ENCODE measurements at places on chromosomes 2 and 18.

DNA sequence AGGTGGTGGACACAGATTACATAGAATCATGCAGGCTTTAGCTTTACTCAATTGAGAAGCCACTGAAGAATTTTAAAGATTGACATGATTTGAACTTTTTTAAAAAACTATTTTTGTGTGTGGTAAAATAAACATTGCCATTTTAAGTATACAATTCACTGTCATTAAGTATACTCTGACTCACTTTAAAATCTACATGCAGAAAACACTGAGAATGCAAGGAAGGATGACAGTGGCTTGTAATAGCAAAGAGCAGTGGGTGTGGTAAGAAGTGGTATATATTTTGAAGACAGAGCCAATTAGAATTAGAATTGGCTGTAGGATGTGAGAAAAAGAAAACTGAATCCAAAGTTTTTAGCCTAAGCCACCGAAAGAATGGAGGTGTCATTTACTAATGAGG, 14.9 kb downstream of the TRMT61B start:
- no peak for DNase-seq

- DNase-seq = no peak
These were observed 88.0 kb downstream of the SOCS6 start for GRCh38 chr18:70376914-70377258.

DNA sequence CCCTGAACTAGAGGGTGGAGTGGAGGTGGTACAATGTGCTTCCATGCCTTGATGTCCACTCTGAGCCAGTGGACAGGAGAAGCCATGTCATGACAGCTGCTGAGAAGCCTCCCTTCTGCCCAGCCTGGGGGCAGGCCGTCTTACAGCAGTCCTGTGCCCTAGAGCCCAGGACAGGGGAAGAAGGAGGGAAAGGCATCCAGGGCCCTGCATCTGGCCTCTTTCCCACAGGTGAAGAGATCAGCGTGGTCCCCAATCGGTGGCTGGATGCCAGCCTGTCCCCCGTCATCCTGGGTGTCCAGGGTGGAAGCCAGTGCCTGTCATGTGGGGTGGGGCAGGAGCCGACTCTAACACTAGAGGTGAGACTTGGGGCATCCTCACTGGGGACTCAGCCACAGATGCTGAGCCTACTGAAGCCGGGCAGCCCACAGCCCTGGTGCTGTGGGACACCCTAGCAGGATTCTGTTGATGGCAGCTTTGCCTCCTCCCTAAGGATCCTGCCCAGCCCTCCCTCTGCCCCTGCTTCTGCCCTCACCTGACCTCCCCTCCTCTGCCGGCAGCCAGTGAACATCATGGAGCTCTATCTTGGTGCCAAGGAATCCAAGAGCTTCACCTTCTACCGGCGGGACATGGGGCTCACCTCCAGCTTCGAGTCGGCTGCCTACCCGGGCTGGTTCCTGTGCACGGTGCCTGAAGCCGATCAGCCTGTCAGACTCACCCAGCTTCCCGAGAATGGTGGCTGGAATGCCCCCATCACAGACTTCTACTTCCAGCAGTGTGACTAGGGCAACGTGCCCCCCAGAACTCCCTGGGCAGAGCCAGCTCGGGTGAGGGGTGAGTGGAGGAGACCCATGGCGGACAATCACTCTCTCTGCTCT, 3.1 kb downstream of the IL36RN start:
- no peak for DNase-seq

DNA sequence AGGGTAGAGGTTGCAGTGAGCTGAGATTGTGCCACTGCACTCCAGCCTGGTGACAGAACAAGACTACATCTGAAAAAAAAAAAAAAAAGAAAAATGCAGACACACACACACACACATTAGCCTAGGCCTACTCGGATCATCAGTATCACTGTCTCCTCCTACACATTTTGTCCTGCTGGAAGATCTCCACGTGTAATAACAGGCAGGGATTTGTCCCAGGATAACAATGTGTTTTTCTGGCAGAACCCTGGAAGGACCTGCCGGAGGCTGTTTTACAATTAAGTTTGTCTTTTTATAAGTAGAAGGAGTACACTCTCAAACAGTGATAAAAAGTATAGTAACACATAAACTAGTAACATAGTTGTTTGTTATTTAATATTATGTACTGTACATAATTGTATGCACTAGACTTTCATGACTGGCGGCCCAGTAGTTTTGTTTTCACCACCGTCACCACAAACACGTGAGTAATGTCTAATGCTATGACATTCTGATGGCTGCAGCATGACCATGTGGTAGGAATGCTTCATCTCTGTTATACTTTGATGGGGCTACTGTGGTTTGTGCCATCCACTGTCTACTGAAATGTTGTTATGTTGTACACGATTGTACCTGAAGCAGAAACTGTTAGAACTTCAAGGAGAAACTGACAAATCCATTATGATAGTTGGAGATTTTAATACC, 130.6 kb downstream of the ATP9B start:
- no peak for DNase-seq

GRCh38 chr2:13006426-13006825, 289.7 kb downstream of the TRIB2 start:
- DNase-seq = no peak

- DNase-seq = no peak
These were observed 205.4 kb downstream of the ZNF407 start for GRCh38 chr18:74803117-74803516.

DNA sequence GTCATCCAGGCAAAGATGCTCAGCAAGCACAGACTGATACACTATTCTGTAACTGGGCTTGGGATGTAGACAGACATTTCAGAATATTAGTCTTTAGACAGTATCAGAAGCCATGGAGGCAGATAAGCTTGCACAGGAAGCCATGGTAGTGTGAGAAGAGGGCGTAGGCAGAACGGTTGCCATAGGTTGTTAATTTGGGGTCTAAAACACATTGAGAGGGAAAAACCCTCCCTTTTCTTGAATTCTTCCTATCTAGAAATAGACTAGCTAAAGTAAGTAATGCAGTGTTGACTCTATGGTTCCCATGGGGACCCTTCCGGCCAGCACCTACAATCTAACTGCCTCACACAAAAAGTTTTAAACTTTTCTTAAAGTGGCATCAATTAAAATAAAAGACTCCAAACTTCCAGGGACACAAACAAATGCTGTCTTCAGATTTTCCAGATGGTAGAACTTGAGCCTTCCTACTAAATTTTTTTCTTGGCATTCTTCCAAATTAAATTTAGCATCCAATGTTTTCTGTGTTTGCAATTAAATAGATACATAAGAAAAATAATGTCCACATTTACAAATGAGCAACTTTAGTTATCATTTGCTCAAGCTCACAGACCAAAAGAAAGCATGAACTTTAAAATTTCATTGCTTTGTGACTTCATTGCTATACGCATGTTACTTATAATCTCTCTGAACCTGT, 1.9 kb downstream of the PRKRA start:
- peak; percentile 20 for DNase-seq

GRCh38 chr2:186058614-186059013, 320.0 kb downstream of the FSIP2 start:
- DNase-seq = no peak

GRCh38 chr2:14635391-14635871, 2.9 kb downstream of the LRATD1 start:
- no peak for DNase-seq

GRCh38 chr2:223582001-223582400, 20.2 kb downstream of the SCG2 start:
- DNase-seq = no peak

DNA sequence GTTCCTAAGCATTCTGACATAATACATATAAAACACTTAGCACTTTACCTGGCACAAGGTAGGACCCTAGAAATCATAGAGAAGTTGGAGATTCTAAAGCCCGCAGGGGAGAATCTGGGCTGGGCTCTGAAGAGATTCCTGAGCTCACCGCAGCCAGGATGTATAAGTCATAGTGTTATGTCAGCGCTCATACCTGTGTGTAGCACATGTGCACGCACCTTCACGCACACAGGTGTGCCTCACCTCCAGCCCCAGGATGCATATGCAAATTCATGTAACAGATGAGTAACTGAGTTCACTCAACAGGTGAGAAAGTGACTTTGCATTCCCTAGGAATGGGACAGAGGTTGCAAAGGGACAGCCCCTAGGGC, 7.9 kb upstream of the SDC1 start:
- no peak for DNase-seq

GRCh38 chr18:27695052-27695451, 481.9 kb downstream of the CDH2 start:
- DNase-seq = no peak

DNA sequence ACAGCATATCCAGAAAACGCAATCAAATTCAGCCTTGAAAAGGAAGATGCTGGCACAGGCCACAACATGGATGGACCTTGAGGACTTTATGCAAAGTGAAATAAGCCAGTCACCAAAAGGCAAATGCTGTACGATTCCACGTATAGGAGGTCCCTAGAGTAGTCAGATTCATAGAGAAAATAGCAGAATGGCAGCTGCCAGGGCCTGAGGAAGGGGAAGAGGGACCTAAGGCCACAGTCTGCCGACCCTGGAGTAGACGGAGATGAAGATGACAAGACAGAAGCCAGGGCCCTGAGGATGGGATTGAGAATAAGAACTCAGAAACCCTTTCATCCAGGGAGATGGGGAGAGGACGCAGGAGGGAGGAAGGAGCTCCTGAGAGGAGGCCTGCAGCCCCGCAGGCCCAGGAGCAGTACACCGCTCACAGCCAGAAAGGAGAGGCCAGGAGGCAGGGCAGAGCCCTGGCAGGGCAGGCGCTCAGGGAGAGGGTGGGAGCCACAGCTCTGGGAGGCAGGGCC, 8.1 kb upstream of the MTERF4 start:
- DNase-seq = no peak

DNA sequence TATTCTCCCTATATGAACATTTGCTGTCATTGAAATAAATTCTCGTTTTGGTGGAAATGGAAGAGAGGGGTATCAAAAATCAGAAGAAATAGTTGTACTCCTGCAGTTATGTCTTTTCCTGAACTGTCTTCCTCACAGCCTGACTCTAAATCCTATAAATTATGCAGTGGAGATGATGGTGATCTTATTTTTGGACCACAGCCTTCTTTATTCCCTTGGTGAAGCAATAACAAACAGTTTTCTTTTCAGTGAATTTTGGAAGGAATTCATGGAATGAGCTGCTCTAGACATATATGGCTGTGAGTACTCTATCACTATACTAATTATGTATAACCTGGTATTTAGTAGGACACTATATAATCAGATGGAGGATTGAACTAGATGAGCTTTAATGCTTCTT, 1.7 kb upstream of the SLC25A12 start:
- DNase-seq = no peak

DNA sequence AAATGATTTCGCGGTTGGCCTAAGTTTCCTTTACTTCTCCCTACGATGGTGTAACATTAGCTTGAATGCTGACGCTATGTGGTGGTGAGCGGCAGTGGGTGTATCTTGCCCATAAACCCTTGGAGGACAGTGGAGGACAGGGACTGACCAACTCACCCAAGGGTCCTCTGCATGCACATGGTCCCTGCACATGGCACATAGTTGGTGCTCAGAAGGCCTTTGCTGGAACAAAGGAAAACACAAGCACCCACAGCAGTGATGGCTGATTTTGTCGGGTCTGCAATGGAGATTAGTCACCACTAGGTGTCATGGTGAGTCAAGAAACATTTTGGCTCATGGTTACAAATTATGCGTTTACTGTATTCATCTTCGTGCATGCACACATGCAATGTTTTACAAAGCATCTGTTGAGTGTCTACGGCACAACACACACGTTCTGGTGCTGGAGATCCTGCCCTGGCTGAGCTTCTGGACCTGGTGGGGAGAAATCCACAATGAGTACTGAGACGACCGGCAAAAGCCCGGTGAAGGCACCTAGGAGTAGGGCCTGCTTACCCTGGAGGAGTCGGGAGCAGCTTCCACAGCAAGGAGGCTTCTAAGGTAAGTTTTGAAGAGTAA, 44.0 kb downstream of the PDCL3 start:
- DNase-seq = peak; percentile 10

- DNase-seq = no peak
These were observed 102.7 kb downstream of the CALCRL start for GRCh38 chr2:187345338-187345737.

DNA sequence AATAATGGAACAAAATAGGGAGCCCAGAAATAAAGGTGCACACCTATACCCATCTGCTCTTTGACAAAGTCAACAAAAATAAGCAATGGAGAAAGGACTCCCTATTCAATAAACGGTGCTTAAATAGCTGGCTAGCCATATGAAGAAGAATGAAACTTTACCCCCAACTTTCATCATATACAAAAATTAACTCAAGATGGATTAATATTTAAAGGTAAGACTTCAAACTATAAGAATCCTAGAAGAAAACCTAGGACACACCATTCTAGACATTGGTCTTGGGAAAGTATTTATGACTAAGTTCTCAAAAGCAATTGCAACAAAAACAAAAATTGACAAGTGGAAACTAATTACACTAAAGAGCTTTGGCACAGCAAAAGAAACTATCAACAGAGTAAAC, 139.1 kb downstream of the DNAH7 start:
- no peak for DNase-seq

- no peak for DNase-seq
These were observed 1103.2 kb upstream of the ZEB2 start for GRCh38 chr2:145623136-145623535.

- DNase-seq = no peak
These were observed 254.7 kb upstream of the FANCL start for GRCh38 chr2:58495806-58496205.

DNA sequence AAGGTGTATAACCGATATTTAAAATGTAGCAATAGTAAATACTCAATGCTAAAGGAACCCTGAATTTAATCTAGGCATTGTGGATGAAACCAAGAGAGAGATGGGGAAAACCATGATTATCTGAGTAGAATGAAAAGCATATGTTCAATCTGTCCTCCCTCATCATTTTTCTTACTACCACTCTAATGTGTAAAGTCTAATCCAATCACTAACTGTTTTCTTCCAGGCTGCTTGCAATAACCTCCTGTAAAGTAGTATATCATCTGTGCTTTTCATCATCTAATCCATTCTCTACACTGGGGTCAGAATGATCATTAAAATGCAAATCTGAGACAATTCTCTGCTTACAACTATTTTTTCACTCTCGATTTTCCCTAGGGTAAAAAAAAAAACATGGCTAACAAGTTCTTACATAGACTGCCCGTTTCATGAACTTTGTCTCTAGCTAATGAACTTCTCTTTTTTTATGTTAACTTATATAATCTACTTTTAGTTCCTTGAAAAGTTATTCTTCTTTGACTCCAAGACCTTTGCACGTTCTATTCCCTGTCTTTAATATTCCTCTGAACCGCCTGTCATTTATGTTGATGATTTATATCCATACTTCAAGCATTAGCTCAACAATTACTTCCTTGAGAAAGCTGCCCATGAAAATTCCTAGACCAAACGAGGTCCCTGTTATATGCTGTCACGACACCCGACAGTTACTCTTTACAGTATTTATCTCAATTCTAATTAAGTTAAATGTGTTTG, 94.7 kb upstream of the SLC8A1 start:
- no peak for DNase-seq

DNA sequence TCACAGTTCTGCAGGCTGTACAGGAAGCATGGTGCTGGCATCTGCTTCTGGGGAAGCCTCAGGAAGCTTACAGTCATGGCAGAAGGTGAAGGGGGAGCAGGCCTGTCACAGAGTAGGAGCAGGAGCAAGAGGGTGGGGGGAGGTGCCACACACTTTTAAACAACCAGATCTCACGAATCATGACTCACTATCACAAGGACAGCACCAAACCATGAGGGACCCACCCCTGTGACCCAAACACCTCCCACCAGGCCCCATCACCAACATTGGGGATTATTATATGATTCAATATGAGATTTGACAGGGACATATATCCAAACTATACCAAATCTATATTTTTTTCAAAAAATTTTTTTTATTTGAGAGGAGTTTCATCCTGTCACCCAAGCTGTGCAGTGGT, 51.0 kb upstream of the GLS start:
- DNase-seq = no peak

- DNase-seq = no peak
These were observed 21.0 kb upstream of the SLC38A11 start for GRCh38 chr2:164976301-164976700.

All from hematopoietic multipotent progenitor cell treated with erythropoietin and hydrocortisone succinate and interleukin-3 and kit ligand, for 15 days (in vitro differentiated cells).